Stimulated activated CD8-positive, alpha-beta memory T cell treated with anti-CD3 and anti-CD28 coated beads, Interleukin-12 subunit alpha, Interleukin-12 subunit beta, amount 100 ng/mL, for 4 hours (primary cell): ENCODE measurements at places on chromosomes 12 and 14.

DNA sequence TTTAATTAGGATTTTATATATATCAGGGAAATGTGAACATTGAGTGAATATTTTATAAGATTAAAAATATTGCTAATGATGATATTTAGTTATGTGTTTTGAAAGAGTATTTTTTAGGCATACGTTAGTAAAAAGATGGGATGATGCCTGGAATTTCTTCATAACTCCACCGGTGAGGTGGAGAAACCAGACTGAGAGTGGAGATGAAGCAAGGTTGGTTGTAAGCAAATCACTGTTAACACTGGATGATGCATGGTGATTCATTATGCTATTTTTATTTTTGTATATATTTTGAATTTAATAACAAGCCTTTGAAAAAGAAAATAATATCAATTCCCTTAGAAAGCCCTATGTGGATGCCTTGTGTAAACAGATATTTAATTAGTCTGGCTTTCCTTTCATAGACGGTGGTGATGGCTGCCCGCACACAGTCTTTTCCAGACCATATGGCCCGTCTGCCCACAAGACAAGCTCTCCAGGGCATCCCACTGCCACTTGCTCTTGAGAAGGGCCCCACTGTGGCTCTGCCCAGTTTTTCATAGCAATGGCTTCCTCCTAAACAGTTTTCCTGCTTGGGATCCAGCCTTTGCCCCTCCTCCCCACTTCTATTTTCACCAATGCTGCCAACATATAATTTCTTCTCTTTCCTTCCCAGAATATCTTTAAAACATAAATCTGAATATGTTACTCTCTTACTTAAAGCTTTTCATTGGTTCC, 95.4 kb downstream of the HELB start:
- DNase-seq: no peak

- no peak for DNase-seq
These were observed 155.6 kb downstream of the SLC6A15 start for GRCh38 chr12:84756961-84757360.

DNA sequence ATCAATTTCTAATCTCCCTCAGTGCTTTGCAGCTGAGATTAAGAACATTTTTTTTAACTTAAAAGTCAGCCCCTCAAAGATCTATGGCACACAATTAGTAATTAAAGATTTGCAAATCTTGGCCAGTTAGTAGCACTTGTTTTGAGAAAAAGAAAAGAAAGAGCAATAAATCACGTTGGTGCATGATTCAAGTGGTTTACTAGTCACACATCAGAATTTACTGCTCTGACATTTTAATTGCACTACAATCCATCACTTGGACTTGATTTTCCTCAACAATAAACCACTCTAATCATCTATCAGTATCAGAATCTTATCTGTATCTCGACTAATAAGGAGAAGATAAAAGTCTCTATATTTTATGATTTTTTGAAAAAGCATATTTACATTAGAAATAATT, 154.3 kb downstream of the HELB start:
- DNase-seq: no peak

DNA sequence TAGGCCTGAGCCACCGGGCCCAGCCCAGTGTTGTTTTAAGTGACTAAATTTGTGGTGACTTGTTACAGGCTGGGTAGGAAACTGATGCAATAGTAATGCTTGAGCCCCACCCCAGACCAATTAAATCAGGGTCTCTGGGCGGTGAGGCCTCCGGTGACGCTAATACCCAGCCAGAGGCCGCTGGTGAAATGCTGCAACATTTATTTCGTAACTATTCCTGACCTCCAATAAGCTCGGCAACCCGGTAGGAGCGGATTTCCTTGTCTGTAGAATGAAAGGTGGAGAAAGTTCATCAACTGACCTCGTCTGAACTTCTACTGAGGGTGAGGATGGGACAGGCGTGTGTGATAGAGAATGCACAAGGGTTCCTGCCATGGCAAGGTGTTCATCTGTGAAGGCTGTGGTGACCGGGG, 42.3 kb downstream of the FZD10 start:
- no peak for DNase-seq

DNA sequence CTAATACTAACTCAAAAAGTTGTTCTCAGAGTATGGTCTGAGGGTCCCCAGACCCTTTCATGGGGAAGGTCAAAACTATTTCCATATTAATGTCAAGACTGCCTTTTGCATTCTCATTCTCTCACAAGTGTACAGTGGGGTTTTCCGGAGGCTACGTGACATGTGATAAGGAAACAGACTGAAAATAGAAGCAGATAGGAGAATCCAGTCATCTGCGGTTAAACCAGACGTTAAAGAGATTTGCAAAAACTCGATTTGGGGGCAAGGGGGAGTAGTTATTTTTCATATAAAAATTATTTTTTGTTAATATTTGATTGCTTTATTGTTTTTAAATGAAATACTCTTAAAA, 1.0 kb upstream of the NAP1L1 start:
- no peak for DNase-seq

DNA sequence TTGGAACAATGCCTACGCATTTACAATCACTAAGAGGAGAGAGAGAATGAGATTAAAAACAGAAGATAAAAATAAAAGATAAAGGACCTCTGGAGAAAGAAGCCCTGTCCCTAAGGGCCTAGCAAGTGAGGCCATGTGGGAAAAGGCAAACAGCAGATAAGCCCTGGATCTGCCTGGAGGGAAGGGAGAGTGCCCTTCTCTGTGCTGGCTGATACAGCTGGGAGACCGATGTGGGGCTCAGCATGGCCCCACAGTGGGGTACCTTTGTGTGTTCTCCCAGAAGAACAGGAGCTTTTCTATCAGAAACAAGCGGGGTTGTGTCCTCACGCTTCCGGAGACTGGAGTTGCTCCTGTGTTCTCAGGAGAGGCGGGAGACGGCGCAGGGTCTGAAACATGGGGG, 59.9 kb downstream of the TMCC3 start:
- DNase-seq: no peak
